ENCODE measurements at places on chromosomes 6 and 20.
A peak's percentile ranks its signal among the peaks of the same experiment; 100 is the strongest.

DNA sequence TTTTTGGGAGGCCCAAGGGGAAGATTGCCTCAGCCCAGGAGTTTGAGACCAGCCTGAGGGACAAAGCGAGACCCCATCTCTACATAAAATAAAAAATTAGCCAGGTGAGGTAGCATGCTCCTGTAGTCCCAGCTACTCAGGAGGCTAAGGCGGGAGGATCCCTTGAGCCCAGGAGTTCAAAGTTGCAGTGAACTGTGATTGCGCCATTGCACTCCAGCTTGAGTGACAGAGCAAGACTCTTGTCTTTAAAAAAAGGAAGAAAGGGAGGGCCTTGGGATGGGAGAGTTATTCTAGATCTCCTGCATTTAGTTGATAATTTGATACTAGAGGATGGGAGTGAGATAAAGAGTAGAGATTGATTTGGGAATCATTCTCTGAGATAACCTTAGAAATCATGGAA is 68.1 kb downstream of the ITCH start:
- no peak for DNase-seq

GRCh38 chr6:116536216-116536621 is 9.3 kb downstream of the TRAPPC3L start:
- no peak for DNase-seq

DNA sequence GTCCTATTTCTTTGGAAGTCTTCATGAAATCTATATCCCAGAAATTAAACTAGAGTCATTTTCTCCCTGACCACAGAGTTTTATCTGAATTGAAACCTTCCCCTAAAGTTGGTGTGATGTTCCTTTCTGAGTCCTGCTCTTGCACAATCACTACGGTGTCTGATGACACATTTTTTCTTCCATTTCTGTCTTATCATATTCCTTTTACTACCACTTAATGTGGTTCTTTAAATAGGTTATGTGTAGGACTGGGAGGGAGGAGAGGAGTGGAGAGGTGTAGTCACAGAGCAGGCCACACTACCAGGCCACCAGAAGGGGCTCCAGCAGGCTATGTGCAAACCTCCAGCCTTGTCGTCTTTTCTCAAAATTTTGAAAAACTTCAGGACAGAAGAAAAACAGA is 39.7 kb upstream of the ATXN1 start:
- no peak for DNase-seq

DNA sequence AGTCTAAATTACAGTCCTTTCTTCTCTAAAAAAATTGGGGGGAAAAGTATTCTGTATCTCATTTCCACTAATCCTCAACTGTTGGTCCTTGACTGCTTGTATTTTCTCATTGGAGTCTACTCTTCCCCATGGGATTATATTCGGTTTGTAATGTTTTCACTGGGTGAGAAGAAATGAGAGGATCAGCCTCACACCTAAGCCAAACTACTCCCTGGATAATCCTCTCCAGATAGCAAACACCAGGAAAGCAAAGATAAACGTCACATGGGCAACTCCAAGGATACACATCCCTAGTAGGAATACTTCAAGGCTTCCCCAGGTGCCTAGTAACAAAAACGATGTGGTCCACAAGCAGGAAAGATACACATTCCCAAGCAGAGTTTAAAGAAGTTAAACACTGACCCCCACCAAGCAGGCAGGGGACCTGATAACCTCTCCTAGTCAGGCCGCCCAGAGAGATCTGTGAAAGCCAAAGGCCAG is 53.9 kb upstream of the SOX4 start:
- DNase-seq, result no peak

GRCh38 chr6:42404484-42404883 is 47.2 kb downstream of the TRERF1 start:
- DNase-seq, result no peak

DNA sequence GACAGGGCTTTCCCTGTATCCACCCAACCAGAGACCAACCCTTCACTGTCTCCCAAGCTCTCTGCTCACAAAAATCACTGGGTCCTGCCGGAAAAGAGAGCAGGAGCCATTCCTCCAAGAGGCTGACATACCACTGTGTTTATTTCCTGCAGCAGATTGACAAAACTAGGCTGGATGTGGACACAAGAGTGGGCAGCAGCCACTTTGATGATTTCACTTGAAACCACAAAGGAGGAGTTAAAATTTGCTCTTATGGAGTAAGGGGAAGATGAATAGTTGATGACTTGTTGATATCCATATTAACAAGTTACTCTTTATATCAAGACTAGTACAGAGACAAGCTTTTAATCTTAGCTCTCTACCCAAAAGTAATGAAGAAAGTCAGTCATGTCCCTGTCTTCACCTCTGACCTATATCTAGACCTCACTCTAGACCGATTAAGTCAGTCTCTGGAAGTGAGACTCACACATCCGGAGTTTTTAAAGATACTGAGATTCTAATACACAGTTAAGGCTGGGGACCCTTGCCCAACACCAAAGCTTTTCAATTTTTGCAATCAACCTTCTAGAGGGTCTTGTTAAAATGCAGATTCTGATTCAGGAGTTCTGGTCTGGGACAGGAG is 73.8 kb downstream of the SCML4 start:
- no peak for DNase-seq

GRCh38 chr20:2451422-2451821 is 19.2 kb downstream of the SNRPB start:
- DNase-seq, result no peak

DNA sequence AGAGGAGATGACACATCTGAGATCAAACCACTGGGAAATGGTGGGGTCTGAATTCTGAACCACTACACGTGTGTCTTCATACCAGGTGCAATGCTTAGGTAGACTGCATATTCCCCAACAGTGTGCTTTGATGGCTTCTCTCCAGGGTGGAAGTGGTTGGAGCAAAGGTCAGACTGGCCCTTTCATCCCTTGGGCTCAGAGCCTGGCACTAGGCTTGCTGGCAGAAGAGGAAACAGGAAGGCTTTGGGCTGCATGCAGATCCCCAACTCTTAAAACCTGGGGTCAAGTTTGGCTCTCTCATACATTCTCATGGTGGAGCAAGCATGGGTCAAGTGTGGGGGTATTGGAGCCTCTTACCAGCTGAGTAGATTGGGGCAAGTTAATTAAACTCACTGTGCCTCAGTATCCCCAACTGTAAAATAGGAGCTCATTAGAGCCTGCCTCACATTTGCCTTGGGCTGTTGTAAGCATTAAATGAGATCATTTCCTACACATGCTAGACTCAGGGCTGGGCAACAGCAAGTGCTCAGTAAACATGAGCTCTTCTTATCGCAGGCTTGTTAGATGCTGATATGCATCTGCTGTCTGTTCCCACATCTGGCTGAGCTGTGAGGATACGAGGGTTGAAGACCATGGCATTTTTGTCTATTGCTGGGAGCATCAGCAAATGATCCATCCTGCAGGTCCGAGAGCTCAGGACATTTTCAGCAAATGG is 51.6 kb upstream of the FAM83D start:
- DNase-seq, result no peak

DNA sequence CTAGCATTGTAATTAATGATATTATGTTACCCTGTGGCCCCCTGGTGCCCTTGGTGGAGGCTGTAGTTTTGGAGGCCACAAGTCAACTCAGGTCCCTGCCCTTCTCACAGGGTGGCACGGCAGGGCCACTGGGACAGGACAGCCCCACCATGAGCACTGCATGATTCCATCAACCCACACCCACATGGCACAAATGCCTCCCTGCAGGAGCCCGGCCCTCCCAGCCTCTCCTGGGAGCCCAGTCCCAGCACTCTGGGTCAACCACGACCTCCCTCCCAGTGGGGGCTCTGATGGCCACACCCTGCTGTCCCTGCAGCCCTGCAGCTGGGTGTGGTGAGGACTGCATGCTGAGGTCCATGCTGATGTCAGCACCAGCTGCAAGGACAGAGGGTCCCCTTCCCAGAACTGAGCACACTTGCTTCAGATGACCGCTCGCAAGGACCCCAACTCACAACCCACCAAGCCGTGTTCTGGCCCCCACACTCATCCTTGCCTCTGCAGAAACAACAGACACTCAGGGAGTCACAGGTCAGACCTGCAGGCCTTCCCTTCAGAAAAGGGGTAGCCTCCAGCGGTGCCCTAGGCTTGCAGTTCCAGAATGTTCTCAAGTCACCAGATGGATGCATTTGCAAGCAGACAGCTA is 15.7 kb upstream of the CST7 start:
- no peak for DNase-seq

DNA sequence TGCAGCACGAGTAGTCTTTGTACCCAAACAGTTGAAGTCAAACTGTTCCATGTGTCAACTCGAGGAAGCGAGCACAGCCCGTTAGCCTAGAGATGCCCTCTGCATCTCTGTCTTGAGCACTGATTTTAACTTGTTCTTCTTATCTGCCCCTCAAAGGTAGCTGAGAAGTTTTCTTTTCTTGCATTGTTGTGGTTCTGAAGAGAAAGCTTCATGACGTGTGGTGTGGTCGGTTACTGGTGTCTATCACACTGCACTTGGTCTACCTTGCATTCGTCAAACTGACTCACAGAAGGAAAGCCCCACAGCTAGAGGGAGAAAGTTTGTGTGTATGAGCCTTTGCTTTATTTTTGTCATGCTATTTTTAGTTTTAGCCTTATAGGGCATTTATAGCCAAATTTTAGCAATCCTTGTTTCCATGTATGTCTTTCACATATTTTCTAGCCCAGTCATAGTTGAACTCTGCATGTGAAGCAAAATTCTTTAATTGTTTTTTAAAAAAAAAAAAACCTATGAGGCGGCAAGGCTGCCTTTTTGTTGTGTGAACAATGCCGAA is 115.1 kb downstream of the JAG1 start:
- peak; percentile 95 for DNase-seq

DNA sequence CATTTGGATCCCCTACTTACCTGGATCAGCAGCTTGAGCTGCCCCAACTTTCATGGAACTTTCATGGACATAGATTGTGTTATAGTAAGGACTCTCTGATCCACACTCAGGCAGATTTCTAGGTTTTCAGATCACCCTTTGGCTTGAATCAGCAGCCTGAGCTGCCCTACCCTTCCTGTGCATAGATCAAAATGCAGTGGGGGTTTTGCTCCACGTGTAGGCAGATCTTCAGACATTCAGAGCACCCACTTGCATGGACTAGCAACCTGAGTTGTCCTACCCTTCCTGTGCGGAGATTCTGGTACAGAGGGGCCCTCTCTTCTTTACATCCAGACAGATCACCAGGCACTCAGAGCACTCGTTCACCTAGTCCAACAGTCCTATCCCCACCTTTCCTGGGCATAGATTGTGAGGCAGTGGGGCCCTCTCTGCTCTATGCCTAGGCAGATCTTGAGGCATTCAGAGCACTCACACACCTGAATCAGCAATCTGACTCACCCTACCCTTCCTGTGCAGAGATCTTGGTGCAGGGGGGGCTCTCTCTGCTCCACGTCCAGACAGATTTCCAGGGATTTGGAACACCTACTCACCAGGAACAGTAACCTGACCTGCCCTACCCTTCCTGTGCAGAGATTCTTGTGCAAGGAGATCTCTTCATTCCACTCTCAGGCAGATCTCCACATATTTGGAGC is 705.2 kb upstream of the NRSN1 start:
- DNase-seq, result no peak

DNA sequence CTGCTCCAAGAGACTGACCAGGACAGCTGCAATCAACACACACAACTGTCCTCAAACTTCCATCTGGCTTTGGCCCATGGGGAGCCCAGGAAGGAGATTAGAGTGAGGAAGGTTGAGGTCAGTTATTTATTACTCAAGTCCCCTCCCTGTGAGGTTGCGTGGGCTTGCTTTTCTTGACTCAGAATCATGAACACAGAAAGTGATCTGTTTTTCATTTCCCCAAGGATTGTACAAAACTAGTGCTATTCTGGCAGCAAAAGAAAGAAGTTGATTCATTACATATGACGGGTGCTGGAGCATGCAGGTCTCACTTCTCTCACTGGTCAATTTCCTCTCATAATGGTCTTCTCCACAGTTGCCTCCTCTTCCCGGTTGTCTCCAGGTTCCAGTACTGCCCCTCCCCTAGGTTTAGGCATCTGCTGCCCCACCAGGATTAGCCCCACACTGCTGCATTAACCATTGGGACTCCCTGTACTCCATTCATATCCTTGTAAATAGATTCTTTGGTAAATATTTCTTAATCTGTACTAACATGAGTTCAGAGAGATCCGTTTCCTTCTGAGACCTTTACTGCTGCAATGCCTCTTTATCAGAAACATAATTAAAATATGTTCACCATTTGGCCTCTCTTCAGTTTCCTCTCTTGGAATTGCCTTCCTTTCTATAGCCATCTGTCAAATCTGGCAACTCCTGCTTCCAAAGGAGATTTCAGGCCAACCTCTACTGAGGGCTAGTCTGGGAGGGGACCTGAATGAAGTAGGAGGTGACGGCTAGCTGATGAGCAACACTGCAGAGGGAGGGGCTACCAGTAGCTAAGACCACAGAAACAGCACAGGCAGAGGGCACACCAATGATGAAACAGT is 888.8 kb downstream of the QKI start:
- DNase-seq, result no peak

- DNase-seq, result no peak
These were observed 269.9 kb downstream of the ALDH8A1 start for GRCh38 chr6:134680021-134680420.

GRCh38 chr6:53112871-53113270 is 35.8 kb downstream of the GCM1 start:
- no peak for DNase-seq

DNA sequence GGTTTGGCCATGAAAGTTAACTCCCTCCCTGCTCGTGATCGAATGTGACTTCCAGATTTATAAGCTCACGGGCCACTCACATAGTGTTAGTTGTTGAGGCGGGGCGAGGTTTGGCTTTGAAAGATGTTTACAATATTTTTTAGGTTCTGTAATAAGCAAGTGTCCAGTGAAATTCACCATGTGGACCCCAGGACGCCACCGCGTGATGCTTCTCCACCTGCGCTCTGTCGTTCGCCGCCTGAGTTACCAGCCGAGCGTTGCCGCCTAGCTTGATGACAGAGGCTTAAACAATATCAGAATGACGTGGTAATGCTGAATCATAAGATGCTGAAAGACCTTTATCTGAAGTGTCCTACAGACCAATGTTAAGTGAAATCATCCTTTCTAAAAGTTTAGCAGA is 241.0 kb downstream of the MYLK4 start:
- DNase-seq, result no peak

DNA sequence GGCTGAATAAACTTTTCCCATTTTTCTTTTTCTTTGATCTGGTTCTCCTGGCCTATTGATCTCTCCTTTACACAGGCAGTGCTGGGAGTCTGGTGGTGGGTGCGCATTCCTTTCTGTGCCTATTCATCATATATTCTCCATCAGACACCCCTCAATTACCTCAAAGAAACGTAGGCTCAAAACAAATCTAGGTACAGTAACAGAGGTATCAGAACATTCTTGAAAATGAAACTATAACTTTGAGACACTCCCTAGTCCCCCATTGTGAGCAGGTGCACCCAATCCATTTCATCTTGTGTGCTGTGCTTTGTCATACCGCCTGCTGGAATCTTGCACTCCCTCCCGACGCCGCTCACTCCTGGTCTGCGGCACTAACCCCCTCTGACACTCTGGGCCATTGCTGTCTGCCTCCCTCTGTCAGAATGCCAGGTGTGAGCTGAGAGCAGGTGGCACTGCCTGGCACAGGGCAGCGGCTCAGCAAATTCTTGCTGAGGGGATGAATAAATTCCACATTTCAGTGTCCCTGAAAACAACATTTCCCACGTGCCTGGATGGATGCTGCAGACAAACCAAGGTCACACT is 303.4 kb upstream of the EXOC2 start:
- DNase-seq, result no peak

- no peak for DNase-seq
These were observed 11.0 kb downstream of the TREM1 start for GRCh38 chr6:41275489-41275888.
